Fibroblast of skin of abdomen (primary cell): ENCODE measurements at places on chromosomes 2 and 18.
A peak's percentile ranks its signal among the peaks of the same experiment; 100 is the strongest.

GRCh38 chr2:207363761-207364290, 165.9 kb upstream of the CREB1 start:
- DNase-seq = no peak

DNA sequence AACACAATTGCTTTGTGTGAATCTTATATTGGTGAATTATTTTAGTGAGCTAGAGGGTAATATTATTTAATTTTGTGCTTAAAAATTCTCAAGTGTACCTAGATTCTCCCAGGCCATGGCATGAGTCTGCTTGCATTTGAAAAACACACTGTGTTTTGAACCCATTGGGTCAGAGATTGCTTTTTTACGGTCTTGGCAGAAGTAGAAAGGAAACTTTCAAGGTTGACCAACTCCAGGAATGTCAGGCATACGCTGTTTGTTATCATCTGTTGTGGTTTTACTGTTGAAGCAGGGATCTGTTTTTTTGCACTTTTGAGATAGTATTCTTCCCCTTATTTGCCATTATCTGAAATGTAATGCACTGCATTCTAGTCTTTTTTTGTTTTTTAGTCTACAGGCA, 377.4 kb downstream of the RPRM start:
- DNase-seq = no peak

DNA sequence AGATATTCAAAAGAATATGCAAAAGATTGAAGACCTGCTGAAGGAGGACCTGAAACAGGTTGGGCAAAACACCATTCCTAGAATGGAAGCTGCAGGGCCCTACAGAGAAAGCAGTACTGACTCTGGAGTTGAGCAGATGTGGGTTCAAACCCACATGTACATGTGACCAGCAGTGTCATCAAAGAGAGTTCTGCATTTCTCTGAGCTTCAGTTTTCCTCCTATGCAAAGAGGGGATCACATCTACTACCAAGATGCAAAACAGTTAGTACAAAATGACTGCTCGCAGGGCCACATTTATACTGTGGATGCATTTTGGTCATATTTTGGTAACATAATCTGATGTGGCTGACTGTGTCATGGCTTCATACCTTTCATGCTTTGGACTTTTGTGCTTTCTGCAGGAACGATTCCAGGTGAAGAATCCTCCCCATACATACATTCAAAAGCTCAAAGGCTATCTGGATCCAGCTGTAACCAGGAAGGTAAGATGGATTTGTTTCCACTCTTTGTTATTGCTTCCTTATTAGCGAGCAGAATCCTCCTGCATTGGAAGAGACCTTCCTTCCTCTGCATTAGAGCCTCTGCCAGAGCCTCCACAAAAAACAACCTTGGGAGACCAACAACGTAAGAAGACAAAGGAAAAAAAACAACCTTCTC, 174.8 kb downstream of the PRPF40A start:
- DNase-seq = no peak

DNA sequence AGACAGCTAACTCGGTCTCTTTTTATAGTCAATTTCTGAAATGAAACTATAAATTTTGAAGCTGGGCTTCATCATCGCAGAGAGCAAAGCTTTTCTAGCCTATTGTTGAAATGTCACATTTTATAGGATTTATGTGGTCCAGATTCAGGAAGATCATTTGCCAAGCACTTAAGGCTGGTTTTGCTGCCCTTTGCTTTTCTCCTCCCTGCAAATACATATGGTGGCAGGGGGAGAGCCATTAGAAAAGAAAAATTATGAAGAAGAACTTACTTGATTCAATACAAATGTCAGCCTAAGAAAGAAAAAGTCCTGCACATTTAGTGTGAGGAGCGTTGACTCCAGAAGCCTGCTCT, 206.9 kb upstream of the NRP2 start:
- no peak for DNase-seq

GRCh38 chr2:192128655-192129054, 66.1 kb downstream of the TMEFF2 start:
- DNase-seq = no peak

GRCh38 chr2:224257156-224257555, 144.8 kb downstream of the FAM124B start:
- DNase-seq = no peak

- DNase-seq = peak; percentile 6
Measured at GRCh38 chr2:175187378-175187777, 5.9 kb upstream of the ATP5MC3 start.

DNA sequence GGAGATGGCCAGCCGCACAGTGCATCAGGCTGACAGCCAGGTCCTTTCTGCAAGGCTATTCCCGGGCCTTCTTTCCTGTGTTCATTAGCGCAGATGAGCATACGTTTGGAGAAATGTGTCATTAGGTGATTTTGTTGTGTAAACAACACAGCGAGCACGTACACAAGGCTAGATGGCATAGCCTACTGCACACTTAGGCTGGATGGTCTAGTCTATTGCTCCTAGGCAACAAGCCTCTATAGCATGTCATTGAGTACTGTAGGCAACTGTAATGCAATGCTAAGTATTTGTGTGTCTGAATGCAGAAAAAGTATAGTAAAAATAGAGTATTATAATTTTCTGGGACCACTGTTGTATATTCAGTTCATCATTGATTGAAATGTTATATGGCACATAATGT, 50.9 kb upstream of the PHLPP1 start:
- no peak for DNase-seq

GRCh38 chr18:52963481-52963880, 623.5 kb downstream of the DCC start:
- no peak for DNase-seq

GRCh38 chr2:18848646-18849045, 259.3 kb upstream of the NT5C1B start:
- no peak for DNase-seq

GRCh38 chr18:56276466-56276865, 361.9 kb downstream of the TXNL1 start:
- no peak for DNase-seq

- no peak for DNase-seq
Measured at GRCh38 chr18:74023220-74023619, 124.4 kb downstream of the FBXO15 start.

GRCh38 chr2:46171996-46172546, 125.1 kb upstream of the EPAS1 start:
- no peak for DNase-seq

DNA sequence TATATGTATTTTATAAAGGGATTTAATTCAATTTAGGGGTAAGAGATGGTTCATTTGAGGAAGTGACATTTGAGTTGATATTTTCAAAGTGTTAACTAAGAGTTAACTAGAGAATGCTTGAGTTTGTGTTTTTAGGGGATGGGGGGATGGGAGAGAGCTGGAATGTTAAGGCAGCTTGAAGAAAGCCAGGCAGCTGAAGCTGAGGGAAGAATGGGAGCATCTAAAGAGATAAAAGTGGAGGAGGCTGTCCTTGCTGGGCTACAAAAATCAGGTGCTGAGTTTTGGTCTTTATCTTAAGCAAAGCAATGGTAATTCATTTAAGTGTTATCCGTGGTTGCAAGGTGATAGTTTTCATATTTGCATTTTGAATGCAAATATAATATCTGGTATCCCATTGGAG, 9.2 kb downstream of the CHST9 start:
- no peak for DNase-seq

DNA sequence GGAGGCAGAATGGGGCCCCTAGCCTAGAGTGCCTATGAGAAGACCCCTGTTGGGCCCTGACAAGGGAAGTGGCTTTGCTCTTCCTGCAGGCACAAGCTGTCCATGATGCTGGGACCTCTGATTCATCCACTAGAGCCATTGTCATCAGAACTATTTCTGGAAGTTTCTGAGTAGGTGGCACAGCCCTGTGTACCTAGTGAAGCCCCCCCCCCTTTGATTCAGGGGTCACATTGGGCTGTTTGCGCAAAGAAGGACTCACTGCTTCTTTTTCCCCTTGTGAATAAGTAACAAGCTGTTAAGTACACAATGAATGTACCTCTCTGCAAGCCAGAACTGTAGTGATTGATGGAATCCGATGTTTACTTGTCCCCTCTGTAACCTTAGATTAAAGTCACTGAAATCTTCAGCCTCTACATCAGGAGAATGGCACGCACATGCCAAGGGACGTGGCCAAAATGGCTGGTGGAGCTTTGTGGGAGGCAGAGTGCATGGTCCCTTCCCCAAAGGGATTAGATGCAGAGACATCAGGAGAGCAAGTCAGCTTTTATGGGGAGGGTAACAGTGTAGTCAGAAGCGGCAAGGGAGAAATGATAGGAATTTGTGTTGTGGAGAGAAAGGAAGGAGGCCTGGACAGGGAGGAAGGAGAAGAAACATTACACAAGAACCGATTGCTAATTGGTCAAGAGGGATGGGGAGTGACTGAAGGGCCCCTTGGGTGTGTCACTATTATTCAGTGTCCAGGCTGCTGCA, 267.6 kb upstream of the RAB12 start:
- DNase-seq = peak; percentile 83

- DNase-seq = no peak
Measured at GRCh38 chr18:79936641-79937040, 14.8 kb downstream of the SLC66A2 start.

DNA sequence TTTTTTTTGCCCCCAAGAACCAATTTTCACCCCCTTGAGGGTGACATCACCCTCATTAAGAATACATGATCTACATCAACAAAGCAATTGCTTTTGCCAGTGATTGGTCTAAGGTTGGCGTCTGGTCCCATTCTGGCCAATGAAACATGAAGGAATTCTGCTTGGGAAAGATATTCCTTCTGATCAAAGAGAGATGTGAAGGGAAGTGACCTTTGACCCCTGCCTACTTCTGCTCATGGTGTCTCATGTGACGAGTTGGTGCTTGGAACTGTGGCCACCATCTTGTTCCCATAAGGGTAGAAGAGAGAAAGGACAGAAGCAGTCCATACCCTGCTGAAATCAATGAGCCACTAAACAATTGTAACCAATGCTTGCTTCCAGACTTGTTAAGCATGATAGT, 85.1 kb downstream of the LBH start:
- no peak for DNase-seq

DNA sequence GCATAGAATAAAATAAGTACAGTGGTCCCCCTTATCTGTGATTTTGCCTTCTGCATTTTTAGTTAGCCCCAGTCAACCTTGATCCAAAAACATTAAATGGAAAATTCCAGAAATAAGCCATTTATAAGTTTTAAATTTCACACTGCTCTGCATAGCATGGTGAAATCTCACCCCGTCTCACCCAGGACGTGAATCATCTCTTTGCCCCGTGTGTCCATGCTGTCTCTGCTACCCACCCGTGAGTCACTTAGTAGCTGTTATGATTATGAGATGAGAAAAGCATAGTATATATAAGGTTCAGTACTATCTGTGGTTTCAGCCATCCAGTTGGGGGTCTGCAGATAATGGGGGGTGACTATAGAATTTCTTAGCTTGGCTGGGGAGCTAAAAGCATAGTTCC, 67.3 kb downstream of the RHBDD1 start:
- peak; percentile 81 for DNase-seq

DNA sequence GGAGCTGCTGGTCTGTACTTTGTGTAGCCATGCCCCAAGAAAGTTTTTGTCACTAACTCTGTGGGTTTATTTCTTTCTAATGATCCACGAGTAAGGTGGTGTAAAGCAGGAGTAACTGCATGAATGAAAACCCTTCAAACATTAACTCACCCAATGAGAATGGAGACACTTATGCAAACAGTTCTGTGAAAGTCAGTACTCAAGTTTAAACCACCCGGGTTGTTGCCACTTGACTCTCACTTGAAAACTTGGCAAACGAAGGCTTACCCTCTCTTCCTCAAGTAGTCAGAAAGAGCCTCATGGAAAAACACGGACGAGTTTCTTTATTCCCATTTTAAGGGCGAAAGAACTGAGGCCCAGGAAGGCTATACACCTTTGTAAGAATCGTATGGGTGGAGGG, 117.5 kb downstream of the MMADHC start:
- DNase-seq = no peak

DNA sequence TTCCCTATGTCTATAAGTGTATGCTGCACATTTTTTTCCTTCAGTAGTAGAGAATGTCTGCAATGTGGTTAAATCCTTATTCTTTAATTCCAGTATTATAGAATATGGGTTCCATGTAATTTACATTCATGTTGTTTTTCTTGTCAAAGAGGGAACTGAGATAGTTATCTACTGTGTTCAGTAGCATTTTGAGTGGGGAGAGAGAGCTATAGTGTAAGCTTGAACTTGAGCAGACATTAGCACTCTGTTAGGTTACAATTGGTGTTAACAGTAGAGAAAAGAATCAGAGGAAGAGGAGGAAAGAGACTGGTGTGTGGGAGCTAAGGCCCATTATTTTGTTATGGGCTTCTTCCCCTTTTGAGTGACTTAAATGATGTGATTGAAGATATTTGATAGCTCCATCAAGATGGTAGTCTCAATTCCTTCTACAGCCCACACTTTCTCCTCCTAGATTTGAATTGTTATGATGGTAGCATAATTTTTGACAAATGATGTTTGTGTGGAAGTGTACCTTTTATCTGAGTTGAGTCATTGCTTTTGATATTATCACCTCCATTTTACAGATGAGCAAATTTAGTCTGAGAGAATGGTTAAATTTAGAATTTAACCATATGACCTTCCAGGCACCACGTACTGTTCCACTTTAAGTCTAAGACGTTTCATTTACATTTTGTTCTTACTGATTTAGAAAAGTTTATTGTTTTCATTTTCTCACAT, 71.3 kb downstream of the FMNL2 start:
- DNase-seq = no peak

GRCh38 chr2:36371928-36372391, 16.4 kb downstream of the CRIM1 start:
- DNase-seq = peak; percentile 96

DNA sequence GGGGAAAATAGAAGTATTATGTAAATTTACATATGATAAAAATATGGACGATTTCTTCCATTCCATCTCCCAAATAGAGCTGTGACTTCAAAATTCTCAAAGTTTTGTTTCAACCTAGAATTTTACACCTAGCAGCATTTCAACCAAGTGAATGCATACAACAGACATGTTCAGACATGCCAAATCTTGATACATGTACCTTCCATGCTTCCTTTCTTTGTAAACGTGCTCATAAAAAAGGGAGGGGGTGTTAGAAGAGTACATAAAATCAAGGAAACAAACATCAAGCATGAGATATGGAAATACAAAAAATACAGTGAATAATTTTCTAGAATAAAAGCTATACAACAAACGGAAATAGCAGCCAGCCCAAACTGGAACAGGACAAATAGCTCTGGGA, 974.2 kb downstream of the ERBB4 start:
- DNase-seq = no peak
